Tongue (tissue), 3 donors: ENCODE measurements at places on chromosomes 1 and 21.

DNA sequence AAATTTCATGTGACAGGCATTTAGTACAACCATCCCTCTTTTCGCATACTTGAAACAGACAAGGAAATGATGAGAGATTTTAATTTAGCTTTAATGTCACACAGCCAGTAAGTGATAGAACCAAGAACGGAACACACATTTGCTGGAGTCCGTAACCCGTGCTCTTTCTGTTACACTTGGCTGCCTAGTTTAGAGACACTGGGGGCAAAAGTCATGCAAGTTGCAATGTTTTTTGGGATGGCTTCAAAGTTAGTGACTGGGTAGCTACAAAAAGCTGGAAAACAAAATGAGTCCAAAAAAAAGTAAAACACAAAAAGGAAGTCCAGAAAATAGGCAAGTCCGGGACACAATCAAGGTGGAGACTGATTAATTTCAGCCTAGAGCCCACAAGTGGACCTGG is 5.9 kb downstream of the NID1 start:
- no peak for DNase-seq

DNA sequence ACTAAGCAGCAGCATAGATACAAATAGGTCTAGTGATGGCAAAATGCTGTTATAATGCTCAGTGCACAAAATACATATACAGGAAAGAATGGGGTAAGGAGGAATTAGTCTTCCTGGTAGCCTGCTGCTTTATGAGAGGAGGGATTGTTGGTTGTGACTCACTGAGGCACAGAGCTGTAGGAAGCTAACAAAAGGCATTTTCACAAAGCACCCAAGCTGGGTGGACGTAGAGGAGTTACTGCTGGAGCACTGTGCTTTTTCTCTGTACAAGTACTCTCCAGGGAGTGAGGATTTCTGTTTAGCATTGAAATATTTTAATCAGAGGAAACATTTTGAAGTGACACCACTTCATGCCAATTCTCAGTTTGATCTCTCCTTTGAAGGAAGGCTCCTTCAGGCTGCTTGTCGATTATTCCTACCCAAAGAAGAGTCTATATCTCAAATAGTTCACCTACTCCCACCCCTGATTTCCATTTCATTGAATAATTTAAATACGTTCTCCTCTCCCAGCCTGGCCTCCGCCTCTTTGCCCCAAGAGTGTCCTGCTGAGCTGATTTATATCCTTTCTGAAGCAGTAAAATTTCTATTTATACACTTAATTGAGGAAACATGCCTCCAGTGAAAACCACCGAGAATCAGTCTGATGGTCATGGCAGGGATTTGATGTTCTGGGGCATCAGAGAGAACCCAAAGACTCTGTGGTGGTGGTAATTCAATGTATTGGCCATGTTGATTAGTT is 271.9 kb downstream of the HHAT start:
- DNase-seq: no peak

- DNase-seq: peak; percentile 78
These were observed 84.9 kb upstream of the ARHGEF16 start for GRCh38 chr1:3369446-3370076.

- peak; percentile 62 for DNase-seq
These were observed 957 bp downstream of the EPS15 start for GRCh38 chr1:51518033-51518585.

DNA sequence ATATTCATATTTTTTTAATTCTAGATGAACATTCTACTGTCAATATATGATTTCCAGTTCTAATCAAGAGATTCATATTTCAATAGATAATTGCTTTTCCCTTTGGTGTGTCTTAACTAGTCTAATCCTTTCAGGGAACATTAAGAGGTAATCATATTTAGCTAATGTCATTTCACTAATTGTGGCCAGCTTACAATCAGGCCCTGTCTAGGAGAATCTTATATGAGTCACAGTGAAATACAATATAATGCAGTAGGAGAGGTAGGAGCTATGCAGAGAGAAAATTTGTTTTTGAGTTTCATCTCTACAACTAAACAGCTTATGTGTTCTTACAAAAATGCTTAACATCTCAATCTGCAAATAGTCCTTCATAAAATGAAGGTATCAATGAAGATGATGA is 85.9 kb downstream of the DPYD start:
- no peak for DNase-seq

DNA sequence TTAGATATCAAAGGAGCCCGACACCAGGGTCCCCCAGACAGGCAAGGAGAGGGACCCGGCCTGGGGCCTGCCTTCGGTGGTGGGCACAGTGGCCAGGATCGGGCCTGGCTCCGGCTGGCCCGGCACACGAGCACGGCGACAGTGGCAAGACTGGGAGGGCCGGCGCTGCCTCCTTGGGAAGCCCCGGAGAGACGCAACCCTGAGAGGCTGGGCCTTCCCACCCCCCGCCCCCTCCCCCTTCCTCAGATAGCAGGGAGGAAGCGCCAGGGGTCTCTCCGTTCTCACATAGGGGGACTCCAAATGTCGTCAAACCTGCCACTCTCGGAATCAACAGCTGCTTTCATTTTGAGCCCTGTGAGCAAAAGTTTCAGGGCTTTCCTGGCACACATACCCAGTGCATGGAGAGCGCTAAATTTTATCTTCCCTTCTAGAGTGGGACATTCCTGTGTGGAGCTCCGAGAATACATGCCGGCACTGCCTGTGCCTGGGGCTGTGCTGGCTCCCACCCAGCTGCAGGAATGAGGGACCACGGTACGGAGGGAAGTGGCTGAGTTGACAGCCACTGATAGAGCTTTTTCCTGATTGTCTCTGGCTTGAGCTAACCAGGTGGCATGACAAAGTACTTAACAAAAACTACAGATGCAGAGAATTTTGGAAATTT is 62.4 kb downstream of the CD247 start:
- peak; percentile 74 for DNase-seq

DNA sequence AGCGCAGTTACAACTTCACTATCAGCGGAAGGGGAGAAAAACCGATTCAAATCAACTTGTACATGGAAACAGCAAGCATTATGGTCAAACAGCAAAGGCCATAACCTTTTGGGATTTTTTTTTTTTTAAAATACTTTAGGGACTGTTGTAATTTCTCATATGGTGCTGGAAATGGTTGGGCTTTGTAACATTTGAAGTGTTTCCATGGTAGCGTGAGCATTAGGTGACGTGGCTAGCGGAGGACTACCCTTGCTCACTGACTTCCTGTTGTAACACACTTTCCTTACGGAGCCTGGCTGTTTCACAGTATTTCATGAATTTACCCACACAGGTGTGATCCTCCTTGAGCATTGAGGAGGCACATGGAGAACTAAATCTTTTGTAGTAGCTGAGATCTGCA is 269.5 kb downstream of the TM2D1 start:
- DNase-seq: no peak

- DNase-seq: no peak
These were observed 4.8 kb downstream of the PDZK1IP1 start for GRCh38 chr1:47184822-47185677.

DNA sequence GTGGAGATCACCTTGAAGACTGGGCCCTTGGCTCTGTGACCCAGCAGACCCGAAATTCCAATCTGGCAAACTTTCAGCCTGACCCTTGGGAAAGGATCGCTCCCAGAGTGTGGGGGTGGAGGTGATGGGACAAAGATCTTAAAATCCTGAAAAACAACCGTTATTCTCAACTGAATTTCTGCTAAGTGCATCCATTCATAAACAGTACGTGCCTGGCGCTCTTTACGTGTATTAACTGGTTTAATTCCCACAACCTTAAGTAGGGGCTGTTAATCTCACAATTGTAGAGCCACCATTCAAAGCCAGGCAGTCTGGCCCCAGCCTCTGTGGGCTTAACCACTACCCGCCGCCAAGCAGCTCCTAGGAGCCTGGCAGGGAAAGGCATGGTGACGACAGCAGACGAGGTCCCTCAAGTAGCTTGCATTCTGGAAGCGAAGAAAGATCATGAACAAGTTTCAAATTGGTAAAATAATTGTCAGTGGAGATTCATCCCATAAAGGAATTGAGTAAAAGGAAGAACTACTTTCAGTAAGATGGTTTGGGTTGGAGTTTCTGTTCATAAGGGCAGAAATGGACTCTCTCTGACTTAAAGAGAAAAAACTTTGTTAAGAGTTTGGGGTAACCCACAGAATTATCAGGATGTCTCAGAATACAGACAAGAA is 11.4 kb upstream of the RGS16 start:
- DNase-seq: peak; percentile 84

GRCh38 chr21:44555200-44555875 is 3.3 kb downstream of the KRTAP10-3 start:
- no peak for DNase-seq

- DNase-seq: no peak
These were observed 354.1 kb upstream of the B3GALT2 start for GRCh38 chr1:193540511-193540910.

DNA sequence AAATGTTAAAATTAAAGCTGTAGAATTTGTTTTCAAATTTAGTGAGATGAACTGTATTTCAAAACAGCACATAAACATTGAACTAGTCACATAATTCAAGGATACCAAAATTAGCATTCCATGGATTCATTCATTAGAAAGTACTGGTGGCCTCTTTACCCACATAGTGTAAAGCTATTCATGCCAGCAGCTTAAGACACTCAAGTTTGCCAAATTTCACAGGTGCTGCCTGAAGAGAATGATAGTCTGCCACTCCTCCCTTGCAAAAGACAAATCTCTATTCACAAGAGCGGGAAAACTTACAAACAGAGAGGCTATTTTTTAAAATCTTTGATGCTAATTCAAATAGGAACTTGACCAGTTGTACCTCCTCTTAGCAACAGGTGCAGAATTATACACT is 337.0 kb downstream of the BRINP3 start:
- peak; percentile 51 for DNase-seq

DNA sequence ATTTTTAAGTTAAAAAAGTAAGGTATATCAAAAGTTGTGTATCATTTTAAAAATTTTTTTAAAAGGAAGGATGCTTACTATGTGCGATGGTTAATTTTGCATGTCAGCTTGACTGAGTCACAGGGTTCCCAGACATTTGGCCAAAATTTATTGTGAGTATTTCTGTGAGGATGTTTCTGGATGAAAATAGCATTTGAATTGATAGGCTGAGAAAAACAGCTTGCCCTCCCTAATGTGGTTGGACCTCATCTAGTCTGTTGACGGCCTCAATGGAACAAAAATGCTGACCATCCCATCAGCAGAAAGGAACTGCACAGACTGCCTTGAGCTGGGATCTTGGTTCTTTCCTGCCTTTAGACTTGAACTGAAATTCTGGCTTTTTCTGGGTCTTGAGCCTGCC is 724.5 kb downstream of the NCAM2 start:
- no peak for DNase-seq

DNA sequence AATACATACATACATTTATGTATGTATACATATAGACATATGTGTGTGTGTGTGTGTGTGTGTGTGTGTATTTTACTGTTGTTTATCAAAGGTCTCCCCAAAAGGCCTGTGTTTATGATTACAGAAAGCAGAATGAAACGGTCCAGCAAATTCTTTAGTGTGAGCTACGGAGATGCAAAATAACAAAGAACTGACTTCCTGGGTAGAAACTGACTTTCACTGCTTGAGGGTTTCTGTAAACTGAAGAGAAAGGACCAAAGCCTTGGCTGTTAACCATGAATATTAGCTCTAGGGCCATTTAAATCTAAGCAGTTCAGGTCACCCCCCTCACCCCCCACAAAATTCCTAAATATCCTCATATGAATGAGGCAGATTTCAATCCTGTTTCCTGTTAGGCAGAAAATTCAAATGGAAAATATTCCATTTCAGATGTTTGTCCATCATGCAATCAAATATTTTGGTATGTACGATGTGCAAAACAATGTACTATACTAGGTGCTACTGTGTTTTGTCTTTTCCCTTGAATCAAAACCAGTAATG is 213.2 kb downstream of the TGFB2 start:
- DNase-seq: no peak

DNA sequence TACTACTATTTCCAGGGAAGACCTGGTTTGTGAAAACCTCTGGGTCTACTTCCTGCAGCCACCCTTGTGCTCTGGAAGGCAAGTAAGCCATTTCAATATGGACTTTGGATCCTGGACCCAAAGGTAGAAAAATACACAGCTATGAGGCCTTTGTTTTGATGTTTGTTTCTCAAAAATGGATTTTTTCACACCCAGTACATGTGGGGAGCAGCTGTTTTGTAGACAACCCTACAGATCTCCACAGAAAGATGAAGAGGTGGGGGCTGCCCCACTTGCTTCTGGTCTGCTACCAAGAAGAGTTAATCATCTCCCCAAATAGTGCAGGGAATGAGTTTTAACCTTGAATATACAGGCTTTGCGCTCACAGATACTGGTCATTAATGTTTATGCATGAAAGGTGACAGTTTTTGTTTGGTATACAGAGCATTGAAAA is 29.2 kb downstream of the ZNF281 start:
- DNase-seq: no peak

DNA sequence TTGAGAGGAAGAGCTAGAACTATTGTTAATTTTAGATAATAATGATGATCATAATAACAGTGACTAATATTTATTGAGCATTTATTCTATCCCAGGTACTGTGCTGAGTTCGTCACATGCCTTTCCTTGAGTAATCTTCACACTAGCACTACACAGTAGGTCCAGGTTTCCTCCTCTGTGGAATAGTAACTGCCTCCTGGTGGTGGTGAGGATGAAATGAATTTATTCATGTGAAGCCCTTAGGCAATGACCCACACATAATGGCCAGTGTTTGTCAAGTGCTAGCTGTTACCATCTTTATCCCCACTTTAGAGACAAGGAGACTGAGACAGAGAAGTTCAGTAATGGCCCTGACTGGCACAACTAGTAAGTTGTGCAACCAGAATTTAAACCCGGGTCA is 5.9 kb downstream of the NIPAL3 start:
- no peak for DNase-seq

DNA sequence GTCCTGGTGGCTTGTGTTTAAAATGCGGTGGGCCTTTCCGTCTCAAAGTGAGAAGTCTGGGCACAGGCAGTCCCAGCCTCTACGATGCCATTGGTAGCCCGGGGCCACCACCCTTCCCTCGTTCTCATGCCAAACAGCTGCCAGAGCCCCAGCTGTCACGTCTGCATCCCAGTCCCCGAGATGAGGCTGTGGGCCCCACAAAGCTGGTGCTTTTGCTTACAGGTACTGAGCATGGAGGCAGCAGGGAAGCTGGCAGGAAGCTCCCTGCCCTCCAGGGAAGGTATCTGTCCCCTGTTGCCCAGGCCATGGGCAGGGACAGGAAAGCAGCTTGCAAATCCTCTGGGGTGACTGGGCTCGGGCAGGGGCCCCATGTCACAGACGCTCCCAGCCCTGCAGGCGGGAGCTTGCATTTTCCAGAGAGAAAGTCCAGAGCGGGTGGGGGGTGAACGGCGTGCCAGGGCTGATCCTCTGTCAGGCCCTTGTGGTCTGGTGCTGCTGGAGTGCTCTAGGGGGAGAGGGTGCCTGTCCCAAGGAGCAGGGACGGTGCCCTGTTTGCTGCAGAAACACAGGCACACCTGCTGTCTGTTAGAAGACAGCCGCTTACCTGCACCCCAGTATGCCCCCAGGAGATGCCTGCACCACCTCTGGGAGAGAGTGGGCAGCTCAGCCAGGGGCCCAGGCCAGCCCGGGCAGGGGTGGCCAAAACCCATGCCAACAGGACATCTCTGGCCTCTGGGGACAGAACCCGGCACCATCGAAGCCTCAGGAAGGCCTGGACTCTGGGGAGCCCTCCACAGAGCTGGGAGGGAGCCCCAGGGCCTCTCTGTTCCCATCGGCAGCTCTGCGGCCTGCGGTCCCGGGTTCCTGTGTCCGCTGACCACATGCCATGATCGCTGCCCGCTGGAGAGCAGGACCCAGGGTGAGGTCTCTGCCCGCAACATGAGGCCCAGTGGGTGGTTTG is 45.9 kb downstream of the SLX9 start:
- DNase-seq: no peak
